AG08396 (cell line): ENCODE measurements at places on chromosomes 3 and 15.

DNA sequence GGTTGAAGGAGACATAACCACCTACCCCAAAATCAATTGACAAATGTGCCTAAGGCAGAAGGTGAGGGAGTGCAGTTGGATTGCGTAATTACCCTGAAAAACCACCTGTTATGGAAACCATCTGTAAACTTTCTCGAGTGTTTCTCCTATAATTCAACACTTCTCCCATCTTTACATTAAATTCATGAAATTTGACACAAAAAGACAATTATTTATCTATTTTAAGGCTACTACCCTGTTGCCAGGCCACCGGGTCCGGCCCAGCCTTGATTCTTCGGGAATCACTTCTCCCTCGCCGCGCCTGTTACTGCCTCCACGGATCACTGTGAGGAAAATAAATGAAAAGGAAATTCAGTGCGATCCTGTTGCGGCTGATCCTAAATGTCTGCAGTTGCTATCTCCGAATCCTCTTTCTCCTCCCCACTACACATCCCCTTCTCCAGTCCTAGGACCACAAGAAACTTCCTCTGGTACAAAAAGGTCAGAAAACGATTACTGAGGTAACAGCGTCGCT is 646 bp downstream of the IQCB1 start:
- DNase-seq, result peak; percentile 28

- DNase-seq, result no peak
These were observed 644.2 kb downstream of the MCTP2 start for GRCh38 chr15:94875550-94875949.

DNA sequence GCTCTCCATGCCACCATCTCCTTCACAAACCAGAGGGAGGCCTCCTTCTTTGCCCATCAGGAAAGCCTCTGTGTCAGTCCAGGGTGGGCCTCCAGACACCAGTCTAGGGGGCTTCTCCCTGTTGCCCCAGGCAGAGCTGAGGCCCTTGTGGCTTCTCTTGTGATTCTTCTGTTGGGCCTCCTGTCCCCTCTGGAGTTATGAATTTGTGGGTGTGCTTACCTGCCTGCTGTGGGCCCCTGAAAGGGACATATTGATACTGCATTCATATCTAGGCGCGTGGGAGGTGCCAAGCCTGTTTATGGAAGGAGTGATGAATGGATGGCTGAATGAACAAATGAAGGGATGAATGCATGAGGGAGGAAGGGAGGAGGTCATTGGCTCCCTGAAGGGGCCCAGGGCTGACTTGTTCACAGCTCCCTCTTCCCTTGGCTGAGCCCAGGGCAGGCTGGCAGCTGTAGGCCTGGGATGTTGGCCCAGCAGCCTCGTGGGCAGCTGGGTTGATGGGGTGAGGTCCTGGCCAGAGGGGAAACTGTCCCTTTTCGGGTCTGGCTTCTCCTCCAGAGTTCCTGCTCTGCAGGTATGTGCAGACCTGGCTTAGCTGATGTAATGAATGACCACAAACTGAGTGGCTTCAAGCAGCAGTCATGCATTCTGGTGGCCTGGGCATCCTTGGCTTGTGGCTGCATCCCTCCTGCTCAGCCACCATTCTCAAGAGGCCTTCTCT is 195.4 kb downstream of the GOLGA6L6 start:
- no peak for DNase-seq

- DNase-seq, result no peak
These were observed 19.0 kb downstream of the NANOGP8 start for GRCh38 chr15:35066094-35066493.

DNA sequence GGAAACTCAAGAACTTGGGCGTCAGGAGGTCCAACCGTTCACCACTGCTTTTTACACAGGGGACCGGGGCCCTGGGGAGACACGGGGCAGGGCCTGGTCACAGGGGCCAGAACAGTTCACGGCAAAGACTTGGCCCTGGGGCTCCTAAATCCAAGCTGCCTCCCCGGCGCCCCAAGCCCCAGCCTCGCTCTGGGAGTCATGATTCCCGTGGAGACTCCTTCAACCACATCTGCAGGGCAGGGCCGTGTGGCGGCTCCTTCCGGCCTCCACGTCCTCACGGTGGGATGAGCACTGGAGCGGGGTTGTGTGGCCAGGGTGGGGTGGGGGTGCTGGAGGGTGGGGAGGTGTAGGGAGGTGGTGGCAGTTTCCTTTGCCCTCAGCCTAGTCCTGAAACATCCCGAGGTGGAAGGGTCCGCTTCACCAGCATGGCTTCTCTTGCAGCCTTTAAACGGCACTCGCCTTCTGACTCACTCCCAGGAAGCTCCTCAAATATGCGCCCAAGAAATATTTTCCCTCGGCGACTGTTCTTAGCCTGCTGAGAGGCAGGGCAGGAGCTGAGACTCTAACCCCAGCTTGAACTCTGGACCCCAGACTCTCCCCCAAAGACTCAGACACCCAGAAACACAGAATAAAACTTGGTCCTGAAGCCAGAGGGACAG is 1.8 kb downstream of the MUC4 start:
- no peak for DNase-seq

GRCh38 chr15:43144512-43144911 is 11.1 kb downstream of the TMEM62 start:
- DNase-seq, result no peak
